EH (cell line): ENCODE measurements at places on chromosomes 2 and 18.

DNA sequence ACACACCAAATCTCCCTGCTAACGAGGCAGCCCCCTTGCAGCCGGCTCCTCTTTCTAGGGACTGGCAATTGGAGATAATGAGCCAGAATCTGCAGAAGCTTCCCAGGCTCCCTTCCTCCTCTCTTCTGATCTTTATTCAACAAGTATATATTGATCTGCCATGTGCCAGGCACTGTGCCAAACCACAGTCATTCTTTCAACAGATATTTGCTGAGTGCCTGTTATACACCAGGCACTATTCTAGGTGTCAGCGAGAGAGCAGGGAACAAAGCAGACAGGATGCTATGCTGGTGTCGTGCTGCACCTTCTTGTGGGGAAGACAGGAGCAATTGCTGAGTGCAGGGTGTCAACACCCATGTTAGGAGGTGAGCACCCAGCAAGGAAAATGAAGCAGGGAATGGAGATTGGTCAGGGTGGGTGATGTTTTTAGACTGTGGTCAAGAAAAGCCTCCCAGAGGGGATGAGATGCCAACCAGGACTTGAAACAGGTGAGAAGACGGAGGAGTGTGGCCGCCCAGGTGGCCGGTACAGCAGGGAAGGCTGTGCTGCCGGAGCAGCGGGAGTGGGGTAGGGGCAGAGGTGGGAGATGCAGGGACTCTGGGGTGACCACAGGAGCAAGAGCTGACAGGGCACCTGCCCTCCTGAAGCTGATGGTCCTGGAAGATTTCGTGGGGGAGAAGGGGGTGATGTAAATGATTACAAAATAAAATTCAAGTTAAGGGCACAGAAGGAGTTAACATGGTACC, 307.6 kb upstream of the RAB12 start:
- no peak for DNase-seq

DNA sequence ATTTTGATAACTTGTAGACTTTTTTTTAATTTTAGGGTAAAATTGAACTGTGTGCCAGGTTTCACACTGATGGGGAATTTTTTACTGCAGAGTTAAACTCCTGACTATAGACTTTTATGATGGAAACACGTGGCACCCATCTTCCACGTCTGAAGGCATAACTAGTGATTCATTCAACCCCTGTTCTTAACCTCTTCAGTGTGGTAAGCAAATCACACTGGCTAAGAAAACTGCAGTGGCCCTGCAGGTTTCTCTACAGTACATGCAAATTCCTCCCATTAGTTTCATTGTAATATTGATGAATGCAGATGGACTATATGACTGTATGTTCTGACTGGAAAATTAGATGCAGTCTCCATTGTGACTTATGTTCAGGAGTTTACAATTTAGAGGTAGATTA, 47.2 kb downstream of the SMAD4 start:
- DNase-seq, result peak; percentile 75

GRCh38 chr18:10604182-10604581, 78.4 kb downstream of the NAPG start:
- DNase-seq, result no peak

DNA sequence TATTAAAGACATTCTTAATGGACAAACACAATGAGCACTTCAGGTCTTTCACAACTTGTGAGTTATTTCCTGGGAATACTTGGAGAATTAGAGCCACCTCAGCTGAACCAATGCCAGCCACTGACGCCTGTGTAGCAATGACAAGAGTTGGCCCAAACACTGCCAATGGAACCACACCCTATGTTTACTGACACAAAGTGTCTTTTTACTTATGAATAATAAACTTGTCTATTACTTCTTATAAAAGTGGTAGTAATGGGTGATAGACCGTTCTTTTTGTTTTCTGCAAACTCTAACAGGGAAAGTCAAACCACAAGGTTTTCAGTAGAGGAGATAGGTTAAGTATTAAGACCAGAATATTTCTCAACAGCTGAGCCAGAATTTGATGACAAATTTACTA, 12.5 kb upstream of the CHAC2 start:
- peak; percentile 11 for DNase-seq

- no peak for DNase-seq
Observed at GRCh38 chr2:162828545-162828944, 10.0 kb downstream of the KCNH7 start.
